Hematopoietic multipotent progenitor cell treated with erythropoietin and hydrocortisone succinate and interleukin-3 and kit ligand, for 6 days (in vitro differentiated cells): ENCODE measurements at places on chromosomes 2 and 18.
A peak's percentile ranks its signal among the peaks of the same experiment; 100 is the strongest.

DNA sequence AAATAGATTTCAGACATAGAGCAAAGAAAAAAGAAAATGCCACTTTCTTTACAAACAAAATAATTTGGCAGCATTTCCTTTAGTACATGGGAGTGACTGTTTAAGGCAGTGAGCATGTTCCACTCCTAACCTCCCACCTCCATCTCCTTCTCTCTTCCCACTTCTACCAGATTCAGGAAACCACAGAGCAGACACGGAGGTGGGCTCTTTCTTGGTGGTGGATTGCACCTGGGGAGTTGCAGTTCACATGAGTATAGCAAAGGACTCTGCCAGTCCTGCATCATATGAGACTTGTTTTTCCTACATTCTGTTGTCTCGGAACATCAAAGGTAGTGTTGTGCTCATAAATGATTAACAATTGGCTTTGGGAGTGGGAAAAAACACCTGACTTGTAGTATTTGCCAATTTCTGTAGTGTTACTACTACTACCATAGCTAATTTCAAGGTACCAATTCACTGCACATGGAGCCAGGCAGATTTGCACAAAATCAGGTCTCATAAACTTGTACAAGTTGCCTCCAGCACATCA lies 137.2 kb downstream of the SPP2 start:
- DNase-seq = no peak

DNA sequence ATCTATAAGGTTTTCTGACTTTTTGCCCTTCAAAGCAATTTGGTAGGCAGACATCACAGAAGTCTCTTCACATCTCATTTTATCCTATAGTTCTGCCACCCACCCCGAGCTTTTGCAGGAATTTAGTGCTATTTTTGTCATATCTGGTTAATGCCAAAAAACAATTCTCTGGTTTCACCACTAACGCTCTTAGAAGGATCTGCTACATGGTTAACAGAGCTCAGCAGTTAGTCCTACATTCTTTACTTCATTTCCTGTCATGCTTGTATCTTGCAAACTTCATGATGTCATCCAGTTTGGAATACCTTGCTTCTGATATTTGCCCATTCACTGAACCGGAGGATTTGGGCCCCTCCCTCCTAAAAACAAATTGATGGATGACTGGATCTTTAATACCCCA lies 116.8 kb upstream of the SERPINE2 start:
- DNase-seq = no peak

DNA sequence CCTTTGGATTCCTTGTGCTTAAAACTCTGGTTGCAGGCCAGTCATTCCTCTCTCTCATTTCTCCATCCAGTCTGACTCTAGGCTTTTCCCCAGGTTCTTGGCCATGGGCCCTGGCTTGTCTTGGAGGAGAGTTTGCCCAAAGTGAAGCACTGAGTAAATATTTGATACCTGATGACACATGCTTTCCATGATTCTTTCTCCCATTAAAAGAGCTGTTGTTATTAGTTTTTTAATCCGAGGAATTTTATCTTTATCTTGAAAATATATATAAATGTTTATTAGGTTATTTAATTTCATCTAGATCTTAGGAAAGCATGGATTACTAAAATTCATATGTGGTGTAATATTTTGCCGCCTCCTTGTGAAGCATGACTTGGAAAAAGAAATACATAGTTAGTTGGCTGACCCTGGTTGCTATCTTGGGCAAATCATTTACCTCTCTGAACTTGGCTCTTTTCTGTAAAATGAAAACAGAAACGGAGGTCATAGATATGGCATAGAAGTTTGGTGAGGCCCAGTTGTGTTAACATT lies 650.1 kb downstream of the SLC4A3 start:
- DNase-seq = no peak

DNA sequence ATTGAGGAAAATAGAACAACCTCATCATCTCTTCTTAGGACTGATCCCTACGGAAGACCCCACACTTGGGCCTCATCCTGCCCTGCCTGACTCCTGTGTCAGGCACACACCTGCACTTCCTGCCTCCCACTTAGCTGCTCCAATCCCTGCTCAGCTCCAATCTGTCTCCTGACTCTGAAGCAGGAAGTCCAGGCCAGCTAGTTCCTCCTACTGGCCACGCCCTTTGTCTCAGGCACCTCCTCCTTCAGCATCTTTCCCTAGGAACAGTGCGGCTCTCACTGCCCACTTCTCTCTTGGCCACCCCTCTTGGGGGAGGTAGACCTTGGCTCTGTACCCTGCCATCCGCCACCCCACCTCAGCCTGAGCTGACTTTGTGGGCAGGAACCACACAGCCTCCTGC lies 135.8 kb downstream of the CELF4 start:
- DNase-seq = peak; percentile 7

DNA sequence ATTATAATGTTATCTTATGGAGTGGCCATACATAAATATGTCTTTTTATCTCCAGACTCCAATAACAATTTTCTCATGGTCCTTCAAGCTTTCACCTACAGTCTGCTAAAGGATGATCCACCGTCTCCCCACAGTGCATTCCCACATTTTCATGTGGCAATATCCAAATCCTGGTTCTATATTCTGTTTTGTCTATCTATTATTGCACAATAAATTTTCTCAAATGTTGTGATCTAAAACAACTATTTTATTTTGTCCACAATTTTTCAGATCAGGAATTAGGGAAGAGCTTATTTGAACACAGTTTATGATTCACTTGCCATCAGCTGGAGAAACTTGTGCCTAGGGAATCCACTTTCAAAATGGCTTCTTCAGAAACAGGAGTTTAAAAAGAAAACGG lies 614.4 kb upstream of the TMEFF2 start:
- no peak for DNase-seq

DNA sequence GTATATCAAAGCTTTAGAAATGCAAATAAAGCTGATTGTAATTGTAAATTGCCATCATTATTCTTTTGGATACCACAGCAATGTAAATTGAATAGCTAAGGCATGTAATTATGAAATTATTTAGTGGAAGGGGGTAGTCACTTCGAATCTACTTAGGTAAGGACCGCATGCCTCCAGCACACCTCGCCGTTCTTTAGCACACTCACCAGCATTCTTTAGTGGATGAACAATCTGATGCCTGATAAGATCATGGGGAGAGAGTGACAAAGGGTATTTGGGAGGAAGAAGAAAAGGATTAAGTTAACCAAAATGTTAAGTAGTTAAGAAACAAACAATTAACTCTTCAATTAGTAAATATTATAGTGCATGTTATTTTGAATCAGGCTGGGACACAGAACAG lies 46.4 kb upstream of the DSC1 start:
- no peak for DNase-seq

- no peak for DNase-seq
Observed at GRCh38 chr18:62758591-62758990, 43.2 kb downstream of the PHLPP1 start.

DNA sequence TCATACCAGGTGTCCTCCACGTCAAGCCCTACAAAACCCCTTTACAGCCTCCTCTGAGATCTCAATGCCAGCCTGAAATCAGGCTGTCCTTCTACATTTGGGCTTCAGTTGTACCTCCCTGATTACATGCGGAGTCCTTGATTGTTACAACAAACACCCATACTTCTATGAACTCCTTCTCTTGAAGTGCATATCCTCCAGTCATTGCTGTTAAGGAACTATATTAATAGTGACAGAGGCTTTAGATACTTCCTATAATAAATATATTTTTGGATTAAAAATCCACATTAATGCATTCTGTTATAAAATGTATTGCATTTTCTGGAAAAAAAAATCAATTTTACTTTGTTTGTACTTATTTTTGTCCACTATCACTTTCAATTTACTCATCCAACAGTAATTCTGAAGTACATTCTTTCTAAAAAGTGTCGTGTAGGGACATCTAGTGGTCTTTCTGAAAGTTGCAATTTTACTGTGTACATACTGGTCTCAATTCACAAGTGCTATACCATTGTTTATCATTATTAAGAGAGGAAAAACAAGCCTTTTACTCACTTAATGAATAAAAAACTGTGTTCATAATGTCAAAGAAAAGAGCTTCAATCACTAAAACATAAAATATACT lies 316.4 kb downstream of the DSEL start:
- peak; percentile 74 for DNase-seq

DNA sequence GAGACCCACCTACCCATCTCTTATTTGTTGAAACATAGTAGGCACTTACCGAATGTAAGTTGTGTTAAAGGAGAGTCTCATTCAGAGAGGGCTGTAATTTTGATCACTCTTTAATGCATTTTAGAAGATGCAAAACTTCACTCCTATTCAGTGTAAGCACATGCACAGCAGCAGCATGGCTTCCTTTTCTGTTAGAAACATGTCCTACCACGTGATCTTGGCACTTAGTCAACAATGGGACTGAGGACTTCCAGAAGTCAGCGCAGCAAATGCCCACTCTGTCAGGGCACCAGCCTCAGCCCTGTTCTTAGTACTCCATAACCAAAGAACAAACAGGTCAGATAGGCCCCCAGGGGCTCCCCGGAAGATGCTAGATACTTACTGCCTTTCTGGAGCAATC lies 456.5 kb downstream of the METTL4 start:
- no peak for DNase-seq

DNA sequence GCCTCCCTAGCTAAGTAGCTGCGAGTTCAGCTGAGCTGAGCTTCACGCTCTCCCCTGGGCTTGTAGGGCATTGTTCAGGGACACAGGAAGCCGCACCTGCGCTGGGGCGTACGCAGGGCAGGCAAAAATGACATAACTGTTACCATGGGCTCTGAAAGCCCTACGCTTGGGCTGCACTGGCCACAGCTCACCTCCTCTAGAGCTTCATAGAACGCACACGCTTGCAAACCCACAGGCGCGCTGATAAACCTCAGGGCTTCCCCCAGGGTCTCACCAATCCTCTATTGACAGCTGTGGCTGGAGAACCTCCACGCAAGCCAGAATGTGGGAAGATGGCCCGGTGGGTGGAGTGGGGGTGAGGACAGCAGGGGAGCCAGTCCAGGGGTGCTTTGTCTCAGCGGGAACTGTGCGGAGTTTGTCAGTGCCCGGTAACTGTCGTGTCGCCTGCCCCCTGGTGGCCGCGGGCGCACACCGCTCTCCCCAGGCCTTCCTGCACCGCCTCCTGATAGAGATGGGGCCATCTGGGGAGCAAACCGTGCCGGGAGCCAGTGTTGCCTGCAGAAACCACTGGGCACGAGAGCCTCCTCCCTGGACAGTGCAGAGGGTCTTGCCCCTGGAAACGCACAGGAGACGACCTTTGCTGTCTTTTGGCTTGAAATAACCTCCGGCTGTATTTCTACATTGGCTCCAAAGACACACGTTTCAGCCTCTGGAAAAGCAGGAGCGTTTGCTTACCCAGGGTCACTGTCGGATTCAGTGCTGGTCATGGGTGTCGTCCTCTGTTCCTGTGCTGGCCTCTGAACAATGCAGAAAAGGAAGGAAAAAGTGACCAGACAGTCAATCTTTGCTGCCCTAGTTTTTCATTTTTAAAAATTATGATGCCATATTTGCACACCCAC lies 17.0 kb upstream of the CIDEA start:
- DNase-seq = peak; percentile 86

- no peak for DNase-seq
Observed at GRCh38 chr2:223235986-223236385, 184.0 kb downstream of the KCNE4 start.

GRCh38 chr2:55152475-55153412 lies 79.3 kb downstream of the CLHC1 start:
- DNase-seq = no peak

DNA sequence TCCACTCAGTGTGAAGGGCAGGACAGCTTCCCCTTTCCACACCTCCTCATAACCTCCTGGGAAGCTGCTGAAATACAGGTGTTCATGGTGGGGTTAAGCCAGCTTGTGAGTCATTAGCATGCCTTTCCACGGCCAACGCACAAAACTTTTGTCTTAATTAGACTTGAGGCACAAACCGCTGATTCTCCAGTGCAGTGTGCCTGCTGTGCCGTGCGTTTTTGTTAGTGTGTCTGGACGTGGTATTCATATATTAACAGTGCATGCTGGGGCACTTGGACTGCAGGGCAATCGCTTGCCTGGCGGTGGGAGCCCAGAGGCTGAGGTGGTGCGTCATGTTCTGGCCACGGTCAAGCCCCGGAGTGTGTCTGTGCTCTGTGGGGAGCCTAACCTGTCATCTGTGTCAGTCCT lies 156.2 kb downstream of the SH3RF3 start:
- no peak for DNase-seq

DNA sequence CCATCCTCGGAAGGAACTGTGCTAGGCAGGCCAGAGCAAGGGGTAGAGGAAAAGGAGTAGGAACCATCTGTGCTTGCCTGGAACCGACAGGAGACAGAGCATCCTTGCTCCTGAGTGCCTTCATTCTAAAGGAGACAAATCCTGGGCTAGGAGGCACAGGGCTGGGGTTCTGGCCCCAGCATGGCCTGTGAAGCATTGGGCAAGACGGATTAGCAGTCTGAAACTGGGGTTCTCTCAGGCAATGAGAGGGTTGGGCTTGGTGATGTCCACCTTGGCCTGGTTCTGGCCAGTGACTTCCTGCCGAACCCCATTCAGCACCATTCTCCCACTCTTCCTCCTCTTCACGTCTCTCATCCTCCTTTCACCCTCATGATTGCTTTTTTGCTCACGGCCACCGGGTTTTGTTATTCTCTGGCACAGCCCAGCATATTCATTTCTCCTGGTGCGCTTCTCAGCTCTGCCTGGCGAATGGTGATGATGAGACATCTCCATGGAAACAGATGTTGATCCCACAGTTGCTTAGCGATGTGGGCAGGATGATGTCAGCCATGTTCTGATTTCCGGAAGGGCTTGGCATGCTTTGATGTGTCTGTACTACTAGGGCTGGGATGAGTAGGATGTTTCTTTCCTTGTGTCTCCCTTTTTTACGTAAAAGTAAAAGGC lies 127.7 kb downstream of the CAPN13 start:
- DNase-seq = no peak

DNA sequence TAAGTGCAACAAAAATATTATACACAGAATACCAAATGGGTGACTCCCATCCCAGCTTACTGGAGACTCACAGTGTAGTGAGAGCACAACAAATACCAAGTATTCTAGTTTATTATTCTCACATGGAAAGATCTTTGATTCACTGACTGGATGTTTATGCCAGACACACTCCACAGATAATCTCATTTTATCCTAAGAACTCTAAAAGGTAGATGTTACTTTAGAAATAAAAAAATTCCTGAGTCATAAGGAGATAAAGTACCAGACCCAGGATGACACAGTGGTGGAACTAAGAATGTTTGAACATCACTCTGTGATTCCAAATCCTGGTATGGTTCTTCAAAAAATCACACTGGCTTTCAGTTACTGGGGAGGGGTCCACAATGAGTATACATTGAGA lies 136.2 kb downstream of the CDH2 start:
- no peak for DNase-seq

GRCh38 chr18:35707674-35708073 lies 126.1 kb downstream of the GALNT1 start:
- no peak for DNase-seq
